ENCODE measurements at places on chromosomes 7 and 10. TPM values are rescaled to one million over a fixed set of nuclear protein-coding genes. Genes with fewer than 3 reads are reported as not detected.

DNA sequence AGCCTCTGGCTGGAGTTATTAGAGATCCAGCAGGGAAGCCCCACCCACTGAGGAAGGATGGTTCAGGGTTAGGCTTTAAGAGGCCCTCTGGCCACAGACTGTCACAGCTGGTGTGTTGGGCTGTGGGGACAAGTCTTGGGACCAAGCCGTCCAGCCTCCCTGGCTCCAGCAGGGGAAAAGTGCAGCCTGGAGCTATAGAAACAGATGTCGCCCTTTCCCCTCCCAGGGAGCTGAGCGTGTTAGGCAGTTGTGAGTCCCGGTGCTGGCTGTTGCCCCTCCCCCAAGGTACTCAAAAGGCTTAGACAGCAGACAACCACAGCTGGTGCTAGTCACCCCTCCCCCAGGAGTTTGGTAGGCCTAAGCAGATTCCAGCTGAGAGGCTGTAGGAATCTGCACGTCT lies 143.4 kb downstream of the TMEM168 start:
- DNase-seq: no peak

DNA sequence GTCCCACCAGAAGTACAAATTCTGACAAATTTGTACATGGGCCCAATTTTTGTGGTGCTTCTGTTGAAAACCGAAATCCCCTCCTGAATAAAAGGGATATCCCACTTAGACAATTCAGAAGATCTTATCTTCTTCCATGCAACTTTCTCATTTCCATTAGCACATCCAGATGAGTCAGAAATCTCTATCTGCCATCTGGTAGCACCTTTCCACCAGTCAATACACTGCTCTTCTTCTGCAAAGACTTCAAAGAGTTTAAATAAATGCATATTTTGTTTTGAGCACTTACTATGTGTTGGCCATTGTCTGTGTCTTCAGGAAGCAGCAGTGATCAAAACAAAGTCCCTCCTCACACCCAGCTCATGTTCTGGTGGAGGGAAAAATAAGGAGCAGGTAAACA lies 12.7 kb upstream of the KLF6 start:
- DNase-seq: no peak

- no peak for DNase-seq
Observed at GRCh38 chr10:131424836-131425491, 113.4 kb upstream of the TCERG1L start.

CTAGE15 gene
- not detected for total RNA-seq

MAT1A gene
- not detected for total RNA-seq

DNA sequence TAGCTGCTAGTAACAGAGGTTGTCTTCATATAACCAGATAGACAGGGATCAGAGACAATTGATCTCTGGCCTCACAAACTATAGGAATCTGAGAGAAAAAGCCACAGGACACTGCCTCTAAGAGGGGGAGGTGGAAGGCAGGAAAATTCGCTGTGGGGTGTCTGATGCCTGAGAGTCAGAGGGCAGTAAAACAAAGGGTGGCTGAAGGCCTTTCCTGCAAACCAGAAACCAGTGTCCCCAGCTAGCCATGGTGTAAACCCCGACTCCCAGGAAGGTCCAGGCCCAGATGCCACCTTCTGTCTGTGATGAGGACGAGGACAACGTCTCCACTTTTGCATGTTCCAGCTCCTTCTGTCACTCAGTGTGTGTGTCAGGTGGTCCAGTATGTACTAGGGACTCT lies 215.1 kb downstream of the ADARB2 start:
- DNase-seq: no peak

DNA sequence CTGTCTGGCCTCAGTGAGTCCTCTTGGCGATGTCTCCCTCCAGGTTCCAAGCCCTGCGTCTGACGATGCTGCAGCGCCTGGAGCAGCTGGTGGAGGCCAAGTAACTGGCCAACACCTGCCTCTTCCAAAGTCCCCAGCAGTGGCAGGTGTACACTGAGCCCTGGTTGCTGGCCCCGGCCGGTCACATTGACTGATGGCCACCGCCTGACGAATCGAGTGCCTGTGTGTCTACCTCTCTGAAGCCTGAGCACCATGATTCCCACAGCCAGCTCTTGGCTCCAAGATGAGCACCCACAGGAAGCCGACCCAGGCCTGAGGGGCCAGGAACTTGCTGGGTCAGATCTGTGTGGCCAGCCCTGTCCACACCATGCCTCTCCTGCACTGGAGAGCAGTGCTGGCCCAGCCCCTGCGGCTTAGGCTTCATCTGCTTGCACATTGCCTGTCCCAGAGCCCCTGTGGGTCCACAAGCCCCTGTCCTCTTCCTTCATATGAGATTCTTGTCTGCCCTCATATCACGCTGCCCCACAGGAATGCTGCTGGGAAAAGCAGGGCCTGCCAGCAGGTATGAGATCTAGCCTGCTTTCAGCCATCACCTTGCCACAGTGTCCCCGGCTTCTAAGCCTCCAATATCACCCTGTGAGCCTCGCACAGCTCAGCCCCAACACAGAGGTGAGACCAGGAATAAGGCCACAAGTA lies 7.3 kb upstream of the ZNF22 start:
- DNase-seq: peak; percentile 53

- DNase-seq: no peak
Observed at GRCh38 chr10:4767033-4767814, 58.8 kb upstream of the AKR1E2 start.
